HS-27A (cell line): ENCODE measurements at places on chromosomes 12 and 14.
A peak's percentile ranks its signal among the peaks of the same experiment; 100 is the strongest.

GRCh38 chr12:7096979-7097378 lies 4.7 kb upstream of the C1R start:
- DNase-seq, result no peak

- no peak for DNase-seq
Measured at GRCh38 chr12:118448341-118448740, 72.0 kb downstream of the SUDS3 start.

- no peak for DNase-seq
Measured at GRCh38 chr12:33439587-33440011, at the start of gene SYT10. Gene SYT10, minus strand, starts transcription at chr12:33439819. Its CDS starts 297 bp downstream, at chr12:33439522.

- DNase-seq, result no peak
Measured at GRCh38 chr12:20477672-20478071, 109.3 kb downstream of the PDE3A start.

- DNase-seq, result no peak
Measured at GRCh38 chr14:47332106-47332505, 343.3 kb downstream of the MDGA2 start.

DNA sequence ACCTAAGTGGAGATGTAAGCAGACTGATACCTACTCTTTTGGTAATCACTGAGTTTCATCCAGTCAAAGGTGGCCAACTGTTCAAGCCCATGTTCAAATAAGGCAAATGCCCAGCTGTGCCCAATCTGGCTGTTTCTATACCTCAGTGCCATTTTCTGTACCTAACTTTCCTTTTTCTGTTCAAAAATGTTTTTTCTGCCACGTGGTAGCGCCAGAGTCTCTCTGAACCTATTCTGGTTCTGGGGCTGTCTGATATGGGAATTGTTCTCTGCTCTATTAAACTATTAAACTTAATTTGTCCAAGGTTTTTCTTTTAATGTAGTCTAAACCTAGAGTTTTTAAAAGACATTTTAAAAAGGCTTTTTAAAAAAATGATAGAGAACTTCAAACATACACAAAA lies 391.2 kb downstream of the NOVA1 start:
- DNase-seq, result no peak

DNA sequence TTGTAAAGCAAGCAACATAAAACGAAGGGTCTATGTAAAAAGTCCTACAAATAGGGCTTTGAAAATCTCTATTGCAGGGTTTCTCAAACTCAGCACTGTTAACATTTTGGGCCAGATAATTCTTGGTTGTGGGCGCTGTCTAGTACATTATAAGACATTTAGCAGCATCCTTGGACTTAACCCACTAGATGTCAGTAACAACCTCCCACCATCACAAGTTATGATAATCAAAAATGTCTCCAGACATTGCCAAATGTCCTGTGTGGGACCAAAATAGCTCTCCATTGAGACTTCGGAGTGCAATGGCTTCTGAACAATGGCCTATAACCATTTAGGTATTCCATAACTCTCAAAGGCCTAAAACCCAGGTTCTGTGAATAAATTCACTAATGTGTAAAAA lies 22.9 kb upstream of the DHRS7 start:
- no peak for DNase-seq

DNA sequence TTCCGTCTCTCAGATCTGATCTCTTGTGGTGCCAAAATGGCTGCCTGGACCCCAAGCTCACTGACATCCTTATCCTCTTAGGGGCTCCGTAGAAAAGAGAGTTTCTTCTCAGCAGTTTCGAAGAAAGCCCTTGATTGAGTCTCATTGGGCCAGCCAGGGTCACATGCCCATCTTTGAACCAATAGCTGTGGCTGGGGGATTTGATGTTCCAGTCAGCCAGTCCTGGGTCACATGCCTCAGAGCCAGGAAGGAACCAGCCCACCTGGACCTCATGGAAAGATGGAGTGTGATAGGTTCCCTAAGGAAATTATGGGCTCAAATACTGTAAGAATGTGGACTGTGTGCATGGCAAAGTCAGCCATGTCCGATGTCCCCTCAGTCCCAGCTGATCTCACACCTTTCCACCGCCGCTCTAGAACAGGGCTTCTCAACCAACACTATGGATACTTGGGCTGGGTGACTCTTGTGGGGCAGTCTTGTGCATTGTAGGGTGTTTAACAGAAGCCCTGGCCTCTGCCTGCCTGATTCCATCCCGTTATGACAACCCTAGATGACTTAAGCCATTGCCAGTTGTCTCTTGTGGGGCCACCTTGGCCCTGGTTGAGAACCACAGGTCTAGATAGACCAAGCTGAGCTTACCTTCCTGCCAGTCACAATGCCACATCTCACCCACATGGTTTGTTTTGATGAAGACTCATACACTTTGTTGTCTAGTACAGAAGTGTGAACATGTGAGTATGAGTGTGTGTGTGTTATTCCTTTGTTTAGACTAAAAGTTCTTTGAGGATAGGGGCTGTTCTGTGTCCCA lies 163.9 kb downstream of the ADGRD1 start:
- no peak for DNase-seq

GRCh38 chr14:77549451-77549850 lies 50.8 kb upstream of the ISM2 start:
- no peak for DNase-seq

DNA sequence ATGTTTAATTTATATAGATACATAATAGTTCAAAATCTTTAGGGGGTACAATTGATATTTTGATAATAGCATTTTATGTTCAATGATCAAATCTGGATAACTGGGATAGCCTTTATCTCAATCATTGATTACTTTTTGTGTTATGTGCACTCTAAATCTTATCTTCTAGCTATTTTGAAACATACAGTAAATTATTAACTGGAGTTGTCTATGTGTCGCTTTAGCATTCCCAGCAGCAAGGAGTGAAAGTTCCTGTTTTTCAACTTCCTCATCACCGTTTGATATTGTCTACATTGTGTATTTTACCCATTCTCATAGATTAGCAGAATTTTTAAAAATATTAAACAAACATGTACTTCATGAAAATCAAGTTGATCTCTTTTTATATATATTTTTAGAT lies 1207.4 kb downstream of the TMEM121 start:
- no peak for DNase-seq

DNA sequence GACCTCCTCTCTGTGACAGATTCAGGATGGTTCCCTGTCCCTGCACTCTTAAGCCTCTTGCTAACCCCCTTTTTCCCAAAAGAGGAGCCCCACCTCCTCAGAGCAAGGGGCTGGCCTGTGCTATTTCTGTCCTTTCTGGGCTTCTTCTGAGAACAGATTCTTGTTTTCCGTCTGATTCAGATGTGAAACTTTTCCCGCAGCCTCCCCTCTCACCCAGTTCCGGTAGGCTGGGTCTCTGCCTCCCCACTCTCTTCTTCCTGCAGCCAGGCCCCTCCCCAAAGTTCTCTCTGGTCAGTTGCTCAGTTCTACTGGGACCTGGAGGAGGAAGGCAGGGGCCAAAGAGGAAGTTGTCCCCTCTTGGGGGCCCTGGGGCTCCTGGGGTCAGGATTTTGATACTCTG lies 11.8 kb downstream of the PDE1B start:
- DNase-seq, result no peak

DNA sequence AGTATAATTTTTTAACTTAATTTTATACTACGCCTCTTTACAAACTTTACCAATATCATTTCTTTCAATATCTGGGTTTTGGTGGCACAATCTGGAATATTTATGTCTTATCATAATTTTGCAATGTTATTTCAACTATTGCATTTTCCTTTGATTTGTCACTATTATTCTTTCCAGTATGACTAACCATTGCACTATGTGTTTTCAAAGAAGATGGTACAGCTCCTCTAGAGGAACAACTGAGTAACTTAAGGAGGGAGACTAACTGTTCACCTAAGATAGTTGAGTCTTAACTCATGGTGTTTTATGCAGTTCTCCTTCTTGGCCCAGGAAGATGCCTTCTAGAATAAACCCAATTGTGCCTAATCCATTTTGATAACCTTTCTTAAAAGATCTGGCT lies 60.5 kb upstream of the KIF21A start:
- DNase-seq, result peak; percentile 41

DNA sequence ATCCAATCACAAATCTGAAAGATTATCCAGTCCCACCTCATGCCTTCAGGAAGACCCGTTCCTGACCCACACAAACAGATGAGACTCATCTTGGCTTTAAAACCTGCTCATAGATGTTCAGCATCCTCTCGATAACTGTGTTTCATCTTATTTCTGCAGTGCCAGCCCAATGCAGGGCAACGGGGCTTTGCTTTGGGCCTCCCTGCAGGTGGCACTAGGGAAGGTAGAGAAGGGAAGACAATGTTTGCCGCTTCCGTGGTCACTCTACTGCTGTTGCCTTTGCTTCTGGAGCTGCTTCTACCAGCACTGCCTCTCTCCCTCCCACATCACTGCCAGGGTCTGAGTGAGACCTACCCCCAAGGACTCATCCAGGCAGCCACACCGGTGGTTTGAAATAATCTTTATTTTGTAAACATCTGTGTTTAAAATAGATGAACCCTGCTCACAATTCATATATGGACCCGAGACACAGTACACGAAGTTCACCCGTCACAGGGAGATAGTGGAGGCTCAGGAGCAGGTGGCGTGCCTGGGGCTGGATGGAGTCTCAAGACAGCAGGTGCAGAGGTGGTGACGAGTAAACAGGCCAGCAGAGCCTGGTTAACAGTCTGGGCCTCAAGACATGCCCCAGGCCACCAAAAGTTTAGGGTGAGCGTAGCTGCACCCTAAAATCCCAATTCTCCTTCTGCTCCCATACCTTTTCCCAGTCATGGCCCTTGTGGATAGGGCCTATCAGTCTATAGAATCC lies 3.1 kb upstream of the GPX2 start:
- DNase-seq, result no peak

DNA sequence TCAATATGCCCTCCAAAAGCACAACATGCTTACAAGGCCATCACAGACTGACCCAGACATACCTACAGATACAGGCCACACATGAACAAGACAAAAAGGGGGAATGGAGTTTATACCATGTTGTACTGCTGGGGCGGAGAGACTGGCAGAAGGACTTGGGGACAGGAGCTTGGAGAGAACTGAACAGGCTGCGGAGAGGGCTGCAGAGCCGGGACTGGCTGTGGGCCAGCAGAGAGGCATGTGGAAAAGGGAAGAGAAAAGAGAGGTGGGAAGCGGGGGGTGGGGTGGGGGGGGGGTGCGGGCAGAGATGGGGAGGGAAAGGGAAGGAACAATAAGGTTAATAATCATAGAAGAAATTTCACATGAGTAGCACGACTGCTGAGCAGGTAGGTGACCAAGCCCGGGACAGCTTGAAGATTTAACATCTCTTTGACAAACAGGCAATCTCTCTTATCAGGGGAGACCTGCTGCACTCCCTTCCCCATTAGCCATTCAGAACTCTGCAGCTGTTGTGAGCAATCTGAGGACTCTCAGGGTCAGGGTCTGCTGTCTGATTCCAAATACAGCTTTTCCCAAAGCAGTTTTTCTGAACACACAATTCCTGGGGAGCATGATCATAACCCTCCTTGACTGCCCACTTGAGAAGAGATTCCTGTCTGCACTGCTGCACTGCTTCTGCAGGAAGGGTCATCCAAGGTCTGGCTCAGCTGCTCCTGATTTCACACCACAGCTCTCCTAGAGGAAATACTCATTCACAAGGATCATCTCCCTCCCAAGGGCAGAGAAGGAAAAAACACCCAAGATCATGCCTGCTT lies 21.6 kb upstream of the STAC3 start:
- DNase-seq, result no peak

DNA sequence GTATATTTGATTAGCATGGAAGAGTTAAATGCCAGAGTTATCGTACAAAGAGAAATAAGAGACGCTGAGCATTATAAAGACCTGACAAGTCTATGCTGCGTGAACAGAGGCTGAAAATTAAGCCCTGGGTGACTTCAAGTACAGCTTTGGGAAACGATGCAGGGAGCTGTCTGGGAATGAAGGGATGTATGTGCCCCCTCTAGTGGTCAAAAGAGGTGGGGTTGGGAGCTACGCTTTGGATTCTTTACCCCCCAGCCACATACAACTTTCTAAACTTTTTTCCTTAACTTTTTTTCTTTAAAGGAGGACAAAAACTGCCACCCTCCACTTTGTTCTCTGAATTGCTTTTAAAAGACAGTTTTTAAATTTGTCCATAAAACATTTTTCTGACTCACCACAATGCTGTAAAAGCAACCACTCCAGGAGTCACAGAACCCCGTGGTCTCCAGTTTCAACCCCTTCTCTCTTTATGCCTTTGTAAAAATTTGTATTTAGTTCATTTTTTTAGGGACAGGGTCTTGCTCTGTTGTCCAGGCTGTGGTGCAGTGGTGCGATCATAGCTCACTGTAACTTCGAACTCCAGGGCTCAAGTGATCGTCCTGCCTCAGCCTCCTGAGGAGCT lies 59.4 kb downstream of the ZNF664 start:
- peak; percentile 15 for DNase-seq

GRCh38 chr12:25269701-25270100 lies 19.0 kb upstream of the KRAS start:
- DNase-seq, result no peak

DNA sequence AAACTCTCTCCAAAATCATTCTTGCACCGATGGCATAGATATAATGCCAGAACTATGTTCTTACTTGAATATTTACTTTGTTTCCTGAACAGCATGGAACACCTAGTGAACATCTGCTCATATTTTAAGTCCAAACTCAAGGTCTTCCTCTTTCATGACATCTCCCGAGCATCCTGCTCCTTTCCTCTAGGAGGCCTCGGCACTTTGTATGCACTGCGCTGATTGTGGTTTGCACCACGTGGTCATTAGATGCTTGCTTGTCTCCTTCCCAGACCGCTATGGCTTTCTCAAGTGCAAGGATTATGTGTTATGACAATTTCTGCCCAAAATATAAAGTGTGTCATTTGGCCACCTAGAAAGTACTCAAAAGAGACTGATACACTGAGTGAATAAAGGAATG lies 912.0 kb downstream of the GALC start:
- DNase-seq, result no peak

DNA sequence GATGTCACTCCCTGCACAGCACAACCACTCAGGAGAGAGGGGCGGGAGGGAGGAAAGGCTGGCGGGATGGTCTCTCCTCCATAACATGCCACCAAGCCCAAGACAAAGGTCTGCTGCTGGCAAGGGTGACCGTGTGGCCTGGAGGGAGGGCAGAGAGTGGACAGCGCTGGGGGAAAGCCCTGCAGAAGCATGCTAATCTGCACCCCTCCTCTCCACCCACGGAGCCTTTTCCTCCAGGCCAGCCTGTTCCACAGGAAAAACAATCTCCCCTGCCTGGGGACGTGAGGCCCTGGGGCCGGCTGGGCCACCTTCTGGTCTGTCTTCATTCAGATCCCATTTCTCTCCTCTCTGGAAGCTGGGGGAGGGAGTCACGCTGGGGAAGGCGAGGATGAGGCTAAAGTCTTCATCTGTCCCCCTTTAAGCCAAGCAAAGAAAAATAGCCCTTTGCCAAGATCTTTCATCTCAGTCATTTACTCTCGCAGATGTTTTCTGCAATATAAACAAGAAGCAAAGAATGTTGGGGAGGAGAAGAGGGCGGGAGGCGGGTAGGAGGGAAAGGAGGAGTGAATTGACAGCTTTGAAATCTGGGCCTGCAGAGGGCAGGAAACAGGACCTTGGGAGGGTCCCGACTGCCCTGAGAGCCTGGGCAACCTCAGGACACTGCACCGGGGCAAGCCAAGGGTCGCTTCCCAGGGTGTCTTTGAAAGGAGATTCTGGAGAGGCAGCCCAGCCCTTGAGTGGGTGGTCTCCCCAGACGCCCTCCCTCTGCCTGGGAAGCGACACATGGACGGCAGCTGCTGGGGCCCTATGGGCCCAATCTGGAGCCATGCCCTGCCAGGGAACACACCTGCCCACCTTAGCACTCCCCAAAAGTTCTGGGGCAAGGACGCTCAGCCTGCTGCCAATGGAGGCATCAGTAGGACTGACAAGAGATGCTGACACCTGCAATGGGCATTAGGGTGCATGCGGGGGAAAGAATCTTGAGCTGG lies 133.6 kb downstream of the ZFP36L1 start:
- DNase-seq, result no peak
